ENCODE measurements at places on chromosomes 2 and 18. TPM values are rescaled to one million over a fixed set of nuclear protein-coding genes. Genes with fewer than 3 reads are reported as not detected.

Gene CKAP2L
- total RNA-seq, result not detected

Gene MTERF4
- total RNA-seq, result 39.2 TPM

Gene LRP1B
- 3.0 TPM for total RNA-seq

Gene PHLPP1
- 8.6 TPM for total RNA-seq

Gene ASXL3
- 1.3 TPM for total RNA-seq

Gene ABCG8
- total RNA-seq, result not detected

Gene RAPGEF4
- 22.4 TPM for total RNA-seq

Gene OXER1
- total RNA-seq, result 4.7 TPM

Gene LIMS4
- total RNA-seq, result 8.3 TPM

Gene MAP3K19
- total RNA-seq, result not detected

- no peaks in the 10 kb centered on the region for H3K27me3 ChIP-seq
- DNase-seq, result no peak
- peak overlapping the region; percentile 80 for H3K27ac ChIP-seq
- peak overlapping the region; percentile 52 for H3K4me3 ChIP-seq
- H3K4me1 ChIP-seq, result peaks cover 27% of the 10 kb centered on the region
- no peaks in the 10 kb centered on the region for H3K36me3 ChIP-seq
Measured at GRCh38 chr18:36829362-36830157, 633 bp downstream of the KIAA1328 start.

GRCh38 chr2:95203911-95204310 lies 3.4 kb upstream of the ZNF892 start:
- H3K27me3 ChIP-seq, result no peaks in the 10 kb centered on the region
- H3K36me3 ChIP-seq, result no peaks in the 10 kb centered on the region
- DNase-seq, result no peak
- H3K27ac ChIP-seq, result no peak overlapping the region
- H3K4me1 ChIP-seq, result peaks cover 17% of the 10 kb centered on the region

DNA sequence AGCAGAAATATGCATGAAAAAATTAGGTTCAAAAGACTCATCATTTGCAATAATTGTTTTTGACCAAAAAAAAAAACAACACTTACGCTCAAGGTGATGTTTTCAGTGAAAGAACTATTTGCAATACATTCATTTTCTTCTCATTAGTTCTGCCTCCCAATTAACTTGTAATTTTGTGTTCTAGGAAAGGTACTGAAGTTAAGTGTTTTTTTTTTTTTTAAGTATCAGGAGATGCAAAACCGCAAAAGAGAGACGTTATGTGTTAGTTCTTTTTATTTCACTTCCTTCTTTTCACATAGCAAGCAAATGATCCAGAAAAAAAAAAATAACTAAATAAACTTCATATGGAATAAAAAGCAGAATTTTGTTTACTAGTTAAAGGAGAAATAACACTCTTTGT lies 735.2 kb upstream of the GCFC2 start:
- no peaks in the 10 kb centered on the region for H3K4me1 ChIP-seq
- no peak overlapping the region for H3K4me3 ChIP-seq
- no peaks in the 10 kb centered on the region for H3K36me3 ChIP-seq
- no peak for DNase-seq
- no peak overlapping the region for H3K27ac ChIP-seq

DNA sequence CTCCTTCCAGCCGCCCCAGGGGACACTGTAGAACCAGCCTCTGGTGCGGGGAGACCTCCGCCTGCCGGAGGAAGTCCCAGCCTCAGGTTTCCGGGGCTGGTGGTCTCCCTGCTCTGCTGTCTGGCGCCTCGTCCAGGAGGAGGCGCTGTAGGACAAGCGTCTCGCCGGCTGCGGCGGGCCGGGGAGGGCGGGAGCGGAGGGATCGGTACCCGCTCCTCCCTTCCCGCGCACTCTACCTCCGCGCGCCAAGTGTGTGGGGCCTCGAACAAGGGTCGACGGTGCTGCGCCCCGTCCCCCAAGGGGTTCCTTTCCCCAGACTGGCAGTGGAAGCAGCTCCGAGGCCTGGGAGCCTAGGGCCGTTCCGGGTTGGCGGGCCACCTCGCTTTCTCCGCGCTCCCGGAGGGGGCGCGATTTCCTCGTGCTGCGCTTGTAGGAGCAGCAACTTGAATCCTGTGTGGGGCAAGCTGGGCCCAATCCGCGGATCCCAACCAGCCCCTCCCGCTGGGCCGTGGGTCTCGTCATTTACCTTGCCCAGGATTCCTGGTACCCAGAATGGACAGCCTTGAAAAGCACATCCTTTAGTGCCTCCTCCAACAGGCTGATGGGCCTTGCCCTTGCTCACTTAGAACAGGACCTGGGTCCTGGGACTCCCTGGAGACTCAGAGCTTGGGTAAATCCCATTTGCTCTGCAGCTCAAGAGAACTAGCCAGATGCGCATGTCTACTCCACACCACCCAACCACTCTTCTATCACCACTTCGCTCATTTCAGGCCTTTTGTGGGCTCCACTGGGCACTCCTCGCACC lies 10.6 kb upstream of the HOXD4 start:
- H3K27me3 ChIP-seq, result peaks cover 39% of the 10 kb centered on the region
- peak; percentile 68 for DNase-seq
- H3K4me3 ChIP-seq, result no peak overlapping the region
- H3K4me1 ChIP-seq, result peaks cover 25% of the 10 kb centered on the region

GRCh38 chr18:2898186-2898640 lies 51.4 kb downstream of the EMILIN2 start:
- H3K27ac ChIP-seq, result no peak overlapping the region
- H3K36me3 ChIP-seq, result no peaks in the 10 kb centered on the region
- no peaks in the 10 kb centered on the region for H3K4me1 ChIP-seq
- no peak overlapping the region for H3K4me3 ChIP-seq
- DNase-seq, result no peak

GRCh38 chr18:7577706-7578105 lies 10.6 kb downstream of the PTPRM start:
- DNase-seq, result no peak
- H3K36me3 ChIP-seq, result no peaks in the 10 kb centered on the region
- no peaks in the 10 kb centered on the region for H3K4me1 ChIP-seq

- H3K27ac ChIP-seq, result no peak overlapping the region
- DNase-seq, result no peak
- no peak overlapping the region for H3K4me3 ChIP-seq
- no peaks in the 10 kb centered on the region for H3K27me3 ChIP-seq
- no peaks in the 10 kb centered on the region for H3K4me1 ChIP-seq
Measured at GRCh38 chr18:68937029-68937599, 139.2 kb downstream of the CCDC102B start.

GRCh38 chr18:50694147-50694546 lies 125.7 kb downstream of the MRO start:
- no peaks in the 10 kb centered on the region for H3K4me1 ChIP-seq
- no peak for DNase-seq
- H3K27ac ChIP-seq, result no peak overlapping the region
- no peaks in the 10 kb centered on the region for H3K36me3 ChIP-seq
- H3K27me3 ChIP-seq, result no peaks in the 10 kb centered on the region
- H3K4me3 ChIP-seq, result no peak overlapping the region

GRCh38 chr2:230434677-230435324 lies 18.8 kb downstream of the SP100 start:
- no peaks in the 10 kb centered on the region for H3K27me3 ChIP-seq
- no peaks in the 10 kb centered on the region for H3K36me3 ChIP-seq
- no peaks in the 10 kb centered on the region for H3K4me1 ChIP-seq
- no peak overlapping the region for H3K27ac ChIP-seq

- no peak overlapping the region for H3K4me3 ChIP-seq
- H3K36me3 ChIP-seq, result no peaks in the 10 kb centered on the region
- H3K27ac ChIP-seq, result no peak overlapping the region
Measured at GRCh38 chr2:119474371-119475224, 42.9 kb downstream of the TMEM37 start.

DNA sequence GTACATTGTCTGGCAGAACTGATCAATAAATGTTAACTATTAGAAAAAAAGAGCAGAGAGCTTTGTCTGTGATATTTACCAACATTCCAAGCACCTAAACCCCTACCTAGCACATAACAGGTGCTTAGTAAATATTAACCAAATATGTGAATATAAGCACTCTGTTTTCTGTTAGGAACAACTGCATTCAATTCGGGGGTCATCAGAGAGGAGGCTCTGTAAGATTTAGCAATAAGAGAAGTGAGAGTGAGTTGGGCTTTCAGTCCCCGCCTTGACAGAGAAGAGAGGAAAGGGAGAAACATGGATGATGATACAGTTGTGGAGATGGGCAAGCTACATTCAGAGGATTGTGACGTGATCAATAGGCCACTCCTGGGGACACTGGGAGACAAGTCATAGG lies 47.7 kb downstream of the MYOM1 start:
- DNase-seq, result no peak
- no peaks in the 10 kb centered on the region for H3K27me3 ChIP-seq
- H3K27ac ChIP-seq, result peak overlapping the region; percentile 27
- H3K36me3 ChIP-seq, result no peaks in the 10 kb centered on the region
- no peak overlapping the region for H3K4me3 ChIP-seq

DNA sequence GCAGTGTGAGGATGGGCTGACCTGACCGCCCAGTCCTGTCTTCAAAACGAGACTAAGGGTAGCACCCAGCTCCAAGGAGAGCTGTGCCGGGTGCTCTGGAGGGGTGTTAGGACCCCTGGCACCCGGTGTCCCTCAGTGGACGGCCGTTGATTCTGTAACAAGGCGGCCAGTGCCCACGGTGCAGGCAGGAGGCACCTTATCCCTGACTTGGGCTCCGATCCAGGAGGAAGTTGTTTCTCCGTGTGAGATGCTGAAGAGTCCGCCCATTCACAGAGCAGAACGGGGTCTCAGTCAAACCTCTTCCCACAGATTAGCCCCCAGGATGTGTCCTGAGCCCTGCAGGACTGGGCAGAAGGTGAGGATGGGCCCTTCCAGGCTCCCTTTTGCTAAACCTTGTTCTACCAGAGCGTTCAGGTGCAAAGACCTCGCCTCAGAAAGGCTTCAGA lies 123.0 kb downstream of the NFATC1 start:
- no peaks in the 10 kb centered on the region for H3K36me3 ChIP-seq
- no peak overlapping the region for H3K4me3 ChIP-seq
- no peaks in the 10 kb centered on the region for H3K4me1 ChIP-seq
- DNase-seq, result peak; percentile 5

DNA sequence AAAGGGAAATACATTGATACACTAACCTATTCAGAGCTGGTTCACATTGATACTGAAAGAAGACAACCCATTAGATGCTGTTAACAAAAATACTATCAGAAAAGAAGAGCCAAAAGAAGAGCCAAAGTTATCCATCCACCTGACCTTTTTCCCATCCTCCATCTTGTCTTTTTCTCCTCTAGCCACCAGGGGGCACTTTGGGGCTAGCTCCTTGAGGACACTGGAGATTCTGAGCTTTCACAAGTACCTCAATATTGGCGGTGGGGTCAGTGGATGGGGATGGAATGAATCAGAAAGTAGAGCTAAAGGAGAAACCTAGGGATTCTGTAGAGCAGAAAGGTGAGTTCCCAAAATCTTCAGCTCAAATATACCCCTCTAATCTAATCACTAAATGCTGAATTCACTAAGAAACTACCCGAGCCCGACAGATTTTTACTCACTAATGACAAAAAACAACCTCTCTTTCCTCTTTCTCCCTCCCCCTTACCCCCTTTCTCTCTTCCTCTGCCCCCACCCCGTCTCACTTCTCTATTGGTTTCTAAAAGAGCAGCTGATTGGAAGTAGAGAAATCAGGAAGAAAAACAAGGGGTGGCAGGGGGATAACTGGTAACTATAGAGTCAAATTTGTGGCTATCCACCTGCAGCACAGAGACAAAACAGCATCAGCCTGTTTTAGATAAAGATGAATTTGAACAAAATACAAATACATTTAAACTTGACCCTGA lies 203.3 kb downstream of the TCF4 start:
- H3K27ac ChIP-seq, result no peak overlapping the region
- no peaks in the 10 kb centered on the region for H3K36me3 ChIP-seq
- DNase-seq, result peak; percentile 25
- H3K4me3 ChIP-seq, result no peak overlapping the region

DNA sequence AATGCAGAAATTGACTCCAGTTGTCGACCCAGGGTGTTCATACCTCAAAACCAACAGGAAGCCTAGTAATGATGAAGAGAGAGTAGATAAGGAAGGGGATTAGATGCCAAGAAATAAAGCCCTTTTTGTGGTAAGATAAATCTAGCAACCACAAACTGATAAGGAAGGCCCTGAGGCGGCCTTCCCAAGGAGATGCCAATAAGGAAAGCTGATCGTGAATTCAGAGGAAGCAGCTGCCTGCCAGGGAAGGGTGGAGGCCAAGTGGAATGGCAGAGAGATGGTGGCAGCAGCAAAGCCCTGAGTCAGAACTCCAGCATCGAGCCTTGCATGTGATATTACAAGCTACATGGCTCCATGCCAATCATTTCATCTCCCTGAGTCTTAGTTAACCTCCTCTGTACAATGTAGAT lies 126.3 kb downstream of the IRS1 start:
- no peak for DNase-seq
- H3K4me3 ChIP-seq, result no peak overlapping the region
- H3K27me3 ChIP-seq, result no peaks in the 10 kb centered on the region
- no peaks in the 10 kb centered on the region for H3K36me3 ChIP-seq
- no peaks in the 10 kb centered on the region for H3K4me1 ChIP-seq

- H3K4me1 ChIP-seq, result peaks cover 47% of the 10 kb centered on the region
- DNase-seq, result no peak
- H3K4me3 ChIP-seq, result no peak overlapping the region
- H3K27me3 ChIP-seq, result no peaks in the 10 kb centered on the region
- H3K36me3 ChIP-seq, result no peaks in the 10 kb centered on the region
Measured at GRCh38 chr2:105881286-105882136, 136.8 kb downstream of the NCK2 start.

GRCh38 chr2:237685408-237685807 lies 58.0 kb downstream of the LRRFIP1 start:
- no peak overlapping the region for H3K4me3 ChIP-seq
- no peak overlapping the region for H3K27ac ChIP-seq
- H3K4me1 ChIP-seq, result peaks cover 4% of the 10 kb centered on the region
- no peaks in the 10 kb centered on the region for H3K36me3 ChIP-seq
- no peak for DNase-seq
